ENCODE measurements at places on chromosomes 7 and 10. TPM values are rescaled to one million over a fixed set of nuclear protein-coding genes. Genes with fewer than 3 reads are reported as not detected.

- DNase-seq = no peak
Measured at GRCh38 chr7:100577507-100577906, 3.8 kb upstream of the SAP25 start.

GRCh38 chr7:102004229-102004628, 186.8 kb downstream of the CUX1 start:
- DNase-seq = no peak

ZWINT gene
- 3.8 TPM for total RNA-seq

- no peak for DNase-seq
Measured at GRCh38 chr10:131889755-131890154, 11.1 kb upstream of the PPP2R2D start.

GRCh38 chr10:97842656-97843280, 6.9 kb upstream of the GOLGA7B start:
- DNase-seq = no peak
